BJ (cell line): ENCODE measurements at places on chromosomes 7 and 10.

- DNase-seq, result no peak
These were observed 153.8 kb downstream of the GNAI1 start for GRCh38 chr7:80288175-80289122.

GRCh38 chr7:134069187-134069586, 58.0 kb upstream of the LRGUK start:
- DNase-seq, result no peak

GRCh38 chr10:103054621-103055020, 136.5 kb downstream of the CNNM2 start:
- DNase-seq, result no peak

GRCh38 chr7:96508371-96508770, 186.5 kb upstream of the SLC25A13 start:
- no peak for DNase-seq

DNA sequence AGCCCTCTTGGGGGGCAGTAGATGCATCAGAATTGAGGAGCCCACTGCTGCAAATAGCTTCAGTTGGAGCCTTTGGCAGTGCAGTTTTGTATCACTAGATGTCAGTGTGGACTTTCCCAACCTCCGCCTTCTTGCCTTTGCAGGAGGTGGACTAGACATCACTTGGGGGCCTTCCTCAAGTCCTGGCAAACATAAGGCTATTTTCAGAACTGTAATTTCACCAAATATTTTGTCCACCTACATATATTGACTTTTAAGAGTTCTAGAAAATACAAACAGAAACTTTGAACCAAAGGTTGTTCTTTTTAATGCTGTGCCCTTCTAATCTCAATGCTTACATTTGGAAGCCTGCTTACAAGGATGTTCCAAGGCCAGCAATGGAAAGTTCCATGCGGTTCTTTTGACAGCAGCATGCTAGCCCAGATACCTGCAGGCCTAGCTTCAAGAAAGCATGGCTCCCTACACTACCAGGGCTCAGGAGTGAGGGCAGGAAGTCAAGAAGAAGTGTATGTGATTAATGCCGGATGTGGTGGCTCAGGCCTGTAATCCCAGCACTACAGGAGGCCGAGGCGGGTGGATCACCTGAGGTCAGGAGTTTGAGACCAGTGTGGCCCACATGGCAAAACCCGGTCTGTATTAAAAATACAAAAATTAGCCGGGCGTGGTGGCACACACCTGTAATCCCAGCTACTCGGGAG, 8.0 kb upstream of the ZNRF2 start:
- DNase-seq, result no peak

DNA sequence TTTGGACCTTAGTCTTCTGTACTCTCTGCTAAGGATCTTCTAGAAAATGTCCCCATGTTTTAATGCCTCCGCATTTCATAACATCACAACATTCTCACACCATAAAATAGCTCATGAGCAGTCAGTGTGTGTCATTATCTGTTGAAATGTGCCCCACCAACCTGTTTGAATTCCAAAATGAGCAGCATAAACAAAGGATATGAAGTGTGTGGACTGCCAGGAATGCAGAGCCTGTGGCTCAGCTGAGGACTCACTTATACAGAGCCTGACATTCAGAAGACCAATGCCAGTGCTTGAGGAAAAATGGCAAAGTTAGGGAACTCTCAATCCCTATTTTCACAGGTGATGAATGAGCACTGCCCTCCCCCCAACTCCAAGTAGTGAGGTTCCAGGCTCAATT, 621.4 kb downstream of the POM121L12 start:
- DNase-seq, result no peak

- no peak for DNase-seq
These were observed 255.7 kb upstream of the MKLN1 start for GRCh38 chr7:131071786-131072504.

GRCh38 chr7:98548370-98548769, 68.7 kb upstream of the NPTX2 start:
- DNase-seq, result no peak

GRCh38 chr10:1141261-1141660, 85.1 kb downstream of the WDR37 start:
- no peak for DNase-seq

DNA sequence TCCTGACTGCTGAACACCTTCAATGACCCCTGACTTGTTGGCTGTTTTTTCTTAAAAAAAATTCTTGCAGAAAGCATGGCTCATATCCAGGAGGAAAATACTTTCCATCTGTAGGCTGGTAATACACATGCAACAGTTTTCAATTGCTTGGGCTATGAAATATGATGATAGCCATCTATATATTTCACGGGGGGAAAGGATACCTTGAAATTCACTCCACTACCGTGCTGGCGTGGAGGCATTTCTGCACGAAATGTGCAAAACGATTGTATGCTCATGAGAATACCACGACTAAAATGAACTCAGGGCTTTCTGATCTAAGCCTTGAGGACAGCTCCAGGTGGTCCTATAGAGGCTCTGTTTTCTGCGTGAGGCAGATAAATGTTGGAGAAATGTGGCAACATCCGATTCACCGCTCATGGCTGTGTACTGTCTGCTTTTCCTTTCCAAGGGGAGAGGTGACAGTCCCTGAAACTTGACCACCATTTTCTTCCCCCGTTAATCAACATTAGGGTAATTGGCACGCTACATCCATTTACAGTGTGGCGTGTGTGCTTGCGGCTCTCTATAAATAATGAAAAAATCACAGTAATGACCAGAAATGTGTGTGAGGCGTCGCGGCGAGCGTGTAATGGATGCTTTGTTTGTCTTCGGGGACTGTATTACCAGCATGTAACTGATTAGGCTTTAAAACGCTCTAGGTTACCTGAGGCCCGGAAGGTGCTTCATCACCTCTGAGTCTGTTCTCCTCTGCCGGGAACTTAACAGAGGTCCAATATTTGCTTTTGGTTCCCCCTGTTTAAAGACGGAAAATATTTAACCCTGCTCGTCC, 12.8 kb upstream of the CARD11 start:
- no peak for DNase-seq

DNA sequence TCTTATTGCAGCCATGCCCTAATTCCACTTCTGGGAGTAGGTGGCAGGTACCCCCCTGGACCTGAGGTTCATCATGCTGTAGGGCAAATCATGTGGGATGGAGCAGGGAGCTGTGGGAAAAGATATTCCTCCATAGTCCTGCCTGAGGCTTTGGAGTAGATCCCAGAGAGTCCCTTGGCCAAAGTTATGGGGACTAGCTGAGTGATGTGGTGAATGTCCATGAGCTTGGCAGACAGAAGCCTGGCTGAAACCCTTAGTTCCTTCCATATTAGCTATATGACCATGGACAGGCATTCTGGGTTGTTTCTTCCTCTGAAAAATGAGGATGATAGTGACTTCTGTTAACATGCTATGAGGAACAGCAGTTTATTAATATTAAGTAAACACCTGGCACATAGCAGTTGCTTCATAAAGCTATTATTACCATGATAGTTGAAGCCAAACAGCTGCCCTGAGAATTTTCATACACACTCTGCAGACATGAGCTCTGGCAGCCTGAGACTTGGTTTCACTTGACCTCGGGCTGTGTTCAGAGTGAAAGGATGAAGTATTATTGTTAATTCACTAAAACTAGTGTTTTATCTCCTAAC, 15.0 kb upstream of the IMPDH1 start:
- no peak for DNase-seq

DNA sequence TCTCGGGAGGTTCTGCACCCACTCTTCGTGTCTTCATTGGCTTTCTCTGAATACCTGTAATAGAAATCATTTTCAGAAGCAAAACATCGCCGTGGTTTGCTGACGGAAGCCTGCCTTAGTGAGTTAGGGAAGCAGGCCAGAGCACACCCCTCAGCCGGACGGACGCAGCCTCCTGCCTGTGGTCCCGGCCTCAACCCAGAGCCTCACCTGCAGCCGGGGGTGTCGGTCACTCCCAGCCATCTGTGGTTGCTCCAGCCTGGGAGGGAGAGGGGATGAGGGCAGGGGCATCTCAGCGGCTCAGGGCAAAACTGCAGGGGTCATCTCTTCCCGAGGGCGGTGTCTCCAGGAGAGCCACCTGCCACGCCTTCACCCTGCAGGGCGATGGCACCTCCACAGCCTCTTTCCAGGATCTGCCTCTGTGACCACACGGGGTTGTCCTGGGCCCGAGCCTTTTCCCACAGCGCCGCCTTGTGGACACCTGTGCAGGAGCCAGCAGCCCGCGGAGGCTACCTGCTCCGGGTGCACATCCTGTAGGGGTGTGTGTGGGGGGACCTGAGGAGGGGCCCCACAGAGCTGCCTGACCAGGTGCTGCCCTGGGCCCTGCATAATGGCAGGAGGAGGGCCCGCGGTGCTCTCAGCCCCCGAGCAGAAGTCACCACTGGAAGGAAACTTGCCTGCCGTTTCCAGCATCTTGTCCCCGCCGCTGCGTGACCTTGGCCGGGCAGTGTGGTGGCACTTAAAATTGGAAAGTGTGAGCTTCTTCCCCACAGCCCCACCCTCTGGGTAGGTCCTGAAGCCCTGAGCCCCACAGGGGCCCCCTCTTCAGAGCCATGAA, 21.6 kb upstream of the AP5Z1 start:
- DNase-seq, result no peak

DNA sequence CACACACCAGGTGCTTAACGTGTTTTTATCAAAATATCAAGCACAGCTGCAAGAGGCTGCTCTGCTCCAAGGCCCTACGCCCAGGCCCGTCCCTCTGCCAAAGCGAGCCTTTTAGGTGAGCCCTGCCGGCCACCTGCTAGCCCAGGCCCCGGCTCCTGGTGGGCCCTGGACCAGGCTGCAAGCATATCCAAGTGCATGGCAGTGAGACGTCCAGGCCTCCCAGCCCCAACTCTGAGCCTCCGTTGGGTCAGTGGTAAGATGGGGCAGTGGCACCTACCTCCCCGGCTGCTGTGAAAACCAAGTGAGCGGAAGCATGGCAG, 136.2 kb downstream of the LHPP start:
- DNase-seq, result no peak

GRCh38 chr10:112365014-112365432, 8.9 kb upstream of the ACSL5 start:
- DNase-seq, result no peak

GRCh38 chr10:86970162-86970981, 2.1 kb downstream of the ADIRF start:
- no peak for DNase-seq

DNA sequence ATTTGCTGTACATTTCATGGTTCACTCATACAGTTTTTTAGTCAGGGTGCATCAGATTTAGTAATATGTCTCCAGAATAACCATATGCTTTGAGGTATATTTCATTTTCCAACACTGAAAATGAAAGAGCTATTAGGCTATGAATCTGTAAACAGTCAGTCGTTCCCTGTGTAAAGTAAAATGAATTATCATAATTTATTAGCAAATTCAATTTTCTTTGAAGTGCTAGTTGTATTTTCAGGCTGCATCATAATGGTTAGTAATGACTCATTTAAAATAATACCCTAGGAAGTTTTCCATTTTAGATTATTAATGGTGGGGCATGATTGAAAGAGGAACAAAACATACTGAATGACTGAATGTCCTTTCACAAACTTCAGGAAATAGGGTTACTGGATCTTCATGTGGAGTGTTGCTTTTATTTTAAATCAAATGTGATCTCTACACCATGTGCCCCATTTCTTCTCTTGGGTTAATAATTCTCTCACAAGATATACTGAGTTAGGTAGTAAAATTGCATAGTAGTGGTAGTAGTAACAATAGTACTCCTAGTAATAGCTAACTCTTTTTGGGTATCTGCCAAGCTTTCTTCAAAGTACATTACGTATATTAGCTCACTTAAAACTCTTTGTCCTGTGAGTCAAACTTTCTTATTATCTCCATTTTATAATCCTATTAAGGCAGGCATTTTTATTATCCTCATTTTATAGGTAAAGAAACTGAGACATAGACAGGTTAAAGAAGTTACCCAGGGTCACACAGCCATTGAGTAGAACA, 476.5 kb downstream of the SUGCT start:
- DNase-seq, result no peak

GRCh38 chr7:98000356-98000755, 10.4 kb upstream of the OCM2 start:
- DNase-seq, result no peak

DNA sequence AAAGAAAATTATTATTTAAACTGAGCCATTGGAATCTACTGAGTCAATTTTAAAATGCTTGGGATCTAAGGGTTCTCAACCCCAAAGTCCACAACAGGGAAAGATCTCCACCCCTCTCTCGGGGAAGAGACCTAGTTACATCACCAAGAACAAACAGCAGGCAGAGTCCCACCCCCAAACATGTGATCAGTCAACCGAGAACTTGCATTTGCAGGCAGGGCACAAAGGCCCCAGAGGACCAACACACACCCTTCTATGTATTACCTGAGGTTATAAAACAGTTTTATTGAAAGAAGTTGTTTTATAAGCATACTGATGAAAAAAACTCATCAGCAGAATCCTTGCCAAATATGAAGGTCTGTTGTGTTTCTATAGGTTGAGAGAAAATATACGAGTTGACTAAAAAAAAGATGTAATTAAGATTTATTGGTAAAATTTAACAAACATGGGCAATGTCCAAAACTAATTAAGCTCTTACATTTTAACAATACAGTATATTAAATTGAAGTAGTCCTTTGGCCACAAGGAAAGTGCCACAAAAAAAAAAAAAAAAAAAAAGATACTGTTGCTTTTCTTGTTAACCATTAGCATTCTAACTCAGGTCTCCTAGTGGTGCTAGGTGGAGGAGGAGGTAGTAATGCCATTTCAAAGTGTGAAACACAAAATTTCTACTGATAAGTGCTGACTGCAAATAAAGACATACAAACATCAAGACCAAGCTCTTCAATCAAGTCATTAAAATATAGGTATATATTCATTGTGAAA, 975 bp upstream of the USP54 start:
- DNase-seq, result peak; percentile 34

GRCh38 chr10:119466655-119467054, 75.9 kb downstream of the RGS10 start:
- no peak for DNase-seq

DNA sequence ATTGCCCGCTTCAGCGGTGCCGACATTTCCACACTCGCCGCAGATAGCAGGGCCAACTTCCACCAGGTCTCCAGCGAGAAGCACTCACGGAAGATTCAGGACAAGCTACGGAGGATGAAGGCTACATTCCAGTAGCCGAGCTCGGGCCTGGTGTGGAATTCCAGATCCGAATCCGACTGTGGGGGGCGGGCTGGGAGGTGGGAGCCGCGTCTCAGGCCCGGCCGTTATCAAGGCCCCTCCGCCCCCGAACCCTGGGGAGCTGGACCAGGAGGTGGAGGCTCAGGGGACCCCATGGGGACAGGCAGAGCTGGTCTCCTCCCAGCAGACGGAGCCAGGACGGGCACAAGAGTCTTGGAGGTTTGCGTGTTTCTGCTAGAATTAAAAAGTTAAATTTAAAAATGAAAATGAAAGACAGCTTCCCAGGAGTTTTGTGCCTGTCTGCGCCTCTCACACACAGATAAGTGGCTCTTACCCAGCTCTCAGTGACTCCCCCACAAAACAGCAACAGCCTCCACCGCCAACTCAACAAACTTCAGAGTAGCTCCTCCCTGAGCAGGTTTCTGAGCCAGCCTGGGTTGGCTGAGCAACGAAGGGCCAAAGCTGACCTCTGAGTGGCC, 5.2 kb upstream of the UTF1 start:
- DNase-seq, result no peak
